ENCODE measurements at places on chromosomes 1 and 21.

GRCh38 chr1:235134171-235134570 lies 5.5 kb upstream of the TOMM20 start:
- no peak for DNase-seq

DNA sequence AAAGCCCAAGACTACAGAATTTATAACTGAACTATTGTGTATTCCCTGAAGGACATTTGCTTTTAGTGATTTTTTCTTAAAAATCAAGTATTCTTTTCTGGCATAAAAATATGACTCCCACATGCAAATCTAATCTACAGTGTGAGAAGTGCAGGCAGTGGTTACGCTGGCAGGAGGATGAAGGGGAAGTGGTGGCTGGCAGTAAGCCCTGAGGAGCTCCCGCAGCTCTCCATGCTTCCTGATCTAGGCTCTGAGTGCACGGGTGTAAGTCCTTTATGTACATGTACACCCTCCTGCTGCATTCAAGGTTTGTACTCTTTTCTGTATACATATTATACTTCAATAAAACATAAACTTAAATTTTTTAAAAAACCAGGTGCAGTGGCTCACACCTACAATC lies 67.5 kb upstream of the PRDX6 start:
- DNase-seq = peak; percentile 91

GRCh38 chr1:165666152-165666825 lies 32.1 kb downstream of the ALDH9A1 start:
- peak; percentile 57 for DNase-seq

DNA sequence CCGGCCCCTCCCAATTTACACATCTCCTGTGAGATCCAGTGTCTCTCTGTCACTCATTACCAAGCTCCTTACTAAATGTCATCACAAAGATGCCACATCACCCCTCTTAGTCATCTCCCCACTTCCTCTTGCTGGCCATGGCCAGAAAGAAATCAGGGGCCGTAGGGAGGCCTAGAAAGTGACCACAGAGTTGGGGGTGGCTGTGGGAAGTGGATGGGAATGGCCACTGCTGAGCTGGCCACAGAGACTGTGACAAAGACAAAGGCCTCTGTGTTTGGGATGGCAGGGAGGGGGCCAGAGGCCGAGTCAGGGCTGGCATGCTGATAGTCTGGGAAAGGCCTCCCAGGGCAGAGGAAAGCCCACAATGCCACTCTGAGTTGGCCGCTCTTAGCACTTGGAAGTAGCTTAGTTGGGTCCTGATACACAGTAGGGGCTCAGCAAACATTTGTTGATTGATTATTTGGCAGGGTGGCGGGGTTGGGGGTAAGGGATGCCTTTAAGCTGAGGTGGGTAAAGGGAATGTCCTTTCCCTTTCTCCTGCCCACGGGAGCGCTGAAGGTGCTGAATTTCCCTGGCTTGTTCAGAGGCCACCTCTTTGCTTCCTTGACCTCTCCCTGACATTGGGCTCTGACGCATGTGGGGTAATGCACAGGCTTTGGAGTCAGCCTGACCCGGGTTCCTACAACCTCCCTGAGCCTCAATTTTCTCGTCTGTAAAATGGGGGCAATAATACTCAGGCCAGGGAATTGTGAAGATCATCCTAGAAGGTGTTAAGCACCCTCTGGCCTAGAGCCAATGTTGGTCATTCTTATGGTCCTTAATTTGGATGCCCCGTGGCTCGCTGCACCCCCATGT lies 13.2 kb downstream of the NAV1 start:
- DNase-seq = peak; percentile 54

DNA sequence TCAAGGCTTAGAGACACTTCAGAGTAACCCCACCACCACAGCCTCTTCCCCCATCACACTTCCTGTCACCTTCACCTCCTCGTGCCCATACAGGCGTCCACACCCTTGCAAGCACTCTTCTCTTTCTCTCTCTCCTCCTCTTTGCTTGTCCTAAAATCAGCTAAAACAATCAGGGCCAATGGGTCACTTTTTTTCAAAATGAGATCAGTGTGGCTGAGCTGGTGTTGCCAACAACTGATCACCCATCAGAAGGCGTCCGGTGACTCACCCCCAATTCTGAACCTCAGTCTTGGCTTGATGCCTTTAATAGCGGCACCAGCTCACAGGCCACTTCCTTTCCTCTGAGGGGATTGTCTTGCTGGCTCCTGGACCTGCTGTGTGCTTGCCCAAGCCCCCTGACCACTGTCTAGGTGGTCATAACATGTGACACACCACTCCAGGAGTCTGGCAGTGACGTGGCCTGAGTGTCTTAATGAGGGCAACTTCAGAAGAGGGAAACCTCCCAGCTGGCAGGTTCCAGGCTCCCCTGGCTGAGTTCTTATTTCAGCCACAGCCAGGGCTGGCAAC lies 1.6 kb downstream of the DRAXIN start:
- peak; percentile 62 for DNase-seq

DNA sequence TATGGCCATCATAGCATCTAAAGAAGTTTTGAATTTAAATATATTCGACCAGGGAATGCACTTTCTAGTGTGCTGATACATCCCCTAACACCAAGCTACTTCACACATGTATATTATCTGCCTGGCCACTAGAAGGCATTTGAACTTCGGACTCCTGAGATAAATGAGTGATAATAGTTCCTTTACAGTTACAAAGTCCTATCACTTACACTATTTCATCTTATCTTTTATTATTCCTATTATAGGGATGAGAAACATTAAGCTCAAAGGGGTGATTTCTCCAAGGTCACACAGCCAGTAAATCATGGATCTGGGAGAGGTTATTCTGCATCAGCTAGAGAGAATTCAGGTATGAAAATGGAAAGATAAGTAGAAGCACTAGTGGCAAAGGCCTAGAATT lies 40.3 kb downstream of the GPATCH2 start:
- DNase-seq = no peak

- DNase-seq = no peak
These were observed at the start of gene BMP8B for GRCh38 chr1:39788758-39789570. BMP8B (minus strand) TSS chr1:39788865; CDS start chr1:39788485, 380 bp downstream.

GRCh38 chr1:31705080-31705866 lies 1.5 kb upstream of the COL16A1 start:
- DNase-seq = peak; percentile 54

DNA sequence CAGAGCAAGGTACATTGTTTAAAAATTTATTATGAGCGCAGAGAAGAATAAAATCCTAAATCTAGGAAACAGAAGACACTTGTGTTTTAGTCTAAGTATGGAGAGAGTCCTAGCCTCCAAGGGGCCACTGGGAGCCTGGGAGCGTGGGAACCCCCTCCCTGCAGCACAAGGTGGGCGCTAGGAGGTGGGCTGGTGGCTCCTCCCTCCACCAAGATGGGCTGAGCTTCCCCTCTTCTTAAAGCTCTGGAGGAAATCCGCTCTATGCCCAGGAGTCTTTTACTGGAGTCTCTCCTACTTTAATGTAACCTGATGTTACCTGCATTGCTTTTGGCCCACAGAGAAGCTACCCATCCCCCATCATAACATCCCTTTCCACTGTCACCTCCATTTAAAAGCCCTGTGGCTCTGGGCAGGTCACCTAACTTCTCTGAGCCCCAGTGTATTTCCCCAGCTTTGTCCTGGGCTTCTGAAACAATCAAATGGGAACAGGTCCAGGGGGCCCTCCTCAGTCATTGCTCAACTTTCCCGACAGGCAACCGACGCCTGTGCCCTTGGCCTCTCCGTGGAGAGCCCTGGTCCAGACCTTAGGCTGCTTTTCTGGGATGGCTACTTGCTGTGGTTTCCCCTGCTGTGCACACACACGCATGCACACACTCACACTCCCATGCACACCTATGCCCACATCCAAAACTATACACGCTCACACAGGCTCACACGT lies 181.5 kb downstream of the NPHP4 start:
- DNase-seq = no peak

GRCh38 chr1:94235189-94236012 lies 2.0 kb downstream of the ARHGAP29 start:
- DNase-seq = peak; percentile 31

GRCh38 chr1:47459253-47459788 lies 21.5 kb downstream of the FOXD2 start:
- no peak for DNase-seq

GRCh38 chr21:41845310-41846032 lies 33.7 kb downstream of the PRDM15 start:
- no peak for DNase-seq

GRCh38 chr1:156102633-156103511 lies 11.6 kb upstream of the LMNA start:
- peak; percentile 59 for DNase-seq

DNA sequence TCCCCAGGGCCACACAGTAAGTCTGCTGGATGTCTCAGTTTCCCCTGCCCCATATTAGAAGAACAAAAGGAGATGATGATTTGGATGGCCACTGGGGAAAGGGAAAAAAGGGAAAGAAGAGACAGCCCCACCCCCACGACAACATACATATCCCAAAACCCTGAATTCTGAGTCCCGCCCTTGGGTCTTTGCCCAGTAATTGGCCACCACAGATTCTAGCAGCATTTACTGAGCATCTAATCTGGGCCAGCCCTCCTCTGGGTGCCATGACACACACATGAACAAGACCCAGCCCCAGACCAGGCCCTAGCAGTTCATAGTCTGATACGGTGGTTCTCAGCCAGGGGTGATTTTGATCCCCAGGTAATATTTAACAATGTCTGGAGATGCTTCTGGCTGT lies 5.2 kb upstream of the TTC4 start:
- no peak for DNase-seq
